Right lobe of liver (tissue), 6 donors: ENCODE measurements at places on chromosomes 4 and X. TPM values are rescaled to one million over a fixed set of nuclear protein-coding genes. Genes with fewer than 3 reads are reported as not detected.
A peak's percentile ranks its signal among the peaks of the same experiment; 100 is the strongest.

Gene LRAT
- total RNA-seq = 2.0 TPM

- no peak for DNase-seq
Observed at GRCh38 chrX:155871934-155872333, 9.2 kb upstream of the VAMP7 start.

GRCh38 chr4:114378305-114378903, 220.2 kb upstream of the UGT8 start:
- no peak for DNase-seq

DNA sequence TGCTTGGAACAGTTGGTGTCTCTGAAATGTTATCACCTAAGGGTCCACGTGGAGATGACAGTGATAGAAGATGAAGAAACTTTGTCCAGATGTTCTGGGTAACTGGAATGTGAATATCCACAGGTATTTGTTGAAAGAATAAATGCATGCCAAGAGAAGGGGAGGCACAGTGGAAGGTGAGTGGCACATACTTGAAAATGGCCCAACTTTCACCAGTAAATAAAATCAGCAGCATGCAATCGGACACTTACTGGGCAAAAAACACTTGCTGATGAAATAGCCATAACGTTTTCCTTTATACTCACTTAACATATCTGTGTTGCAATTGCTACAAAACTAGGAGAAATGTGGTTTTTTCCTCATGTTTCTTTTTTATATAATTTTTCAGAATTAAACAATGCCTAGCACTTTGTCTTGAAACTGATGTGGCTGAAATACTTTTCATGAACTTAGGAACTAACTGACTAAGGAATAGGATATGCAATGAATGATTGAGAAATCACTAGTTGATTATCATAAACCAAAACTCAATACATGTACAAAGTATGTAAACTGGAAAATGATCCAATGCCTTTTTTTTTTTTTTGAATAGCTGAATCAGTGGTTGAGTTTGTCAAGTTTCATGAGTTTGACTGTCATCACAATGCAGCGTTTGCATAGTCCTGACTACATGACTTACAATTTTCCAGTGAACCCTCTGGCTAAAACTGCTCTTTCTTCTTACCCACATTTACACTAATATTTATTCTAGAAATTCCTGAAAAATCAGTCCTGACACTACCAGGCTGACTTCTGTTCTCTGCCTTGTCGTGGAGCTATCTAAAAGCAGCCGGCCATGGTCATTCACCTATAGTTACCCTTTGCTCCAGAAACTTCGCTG, 127.4 kb downstream of the CPE start:
- DNase-seq = no peak

Gene SCFD2
- 11.6 TPM for total RNA-seq

- DNase-seq = peak; percentile 71
Observed at GRCh38 chrX:153625271-153626024, 21.6 kb upstream of the DUSP9 start.

Gene HTR2C
- total RNA-seq = not detected

DNA sequence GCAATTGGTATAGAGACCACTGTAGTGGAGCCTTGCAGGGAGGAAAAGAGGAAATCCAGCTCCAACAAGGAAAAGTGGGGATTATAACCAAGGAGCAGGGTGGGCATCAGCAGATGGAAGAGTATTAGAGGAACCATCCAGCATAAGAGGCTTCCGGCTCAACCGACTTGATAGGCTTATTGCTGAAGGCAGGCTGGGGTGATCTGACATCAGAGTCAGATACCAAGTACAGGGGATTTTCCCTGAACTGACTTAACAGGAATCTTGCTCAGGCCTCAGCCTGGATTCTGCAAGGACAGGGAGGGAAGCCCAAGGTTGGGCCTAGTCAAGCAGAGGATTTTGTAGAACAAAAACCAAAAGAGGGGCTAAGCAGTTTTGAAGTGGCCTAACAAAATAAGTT, 129.6 kb downstream of the DCLK2 start:
- no peak for DNase-seq

DNA sequence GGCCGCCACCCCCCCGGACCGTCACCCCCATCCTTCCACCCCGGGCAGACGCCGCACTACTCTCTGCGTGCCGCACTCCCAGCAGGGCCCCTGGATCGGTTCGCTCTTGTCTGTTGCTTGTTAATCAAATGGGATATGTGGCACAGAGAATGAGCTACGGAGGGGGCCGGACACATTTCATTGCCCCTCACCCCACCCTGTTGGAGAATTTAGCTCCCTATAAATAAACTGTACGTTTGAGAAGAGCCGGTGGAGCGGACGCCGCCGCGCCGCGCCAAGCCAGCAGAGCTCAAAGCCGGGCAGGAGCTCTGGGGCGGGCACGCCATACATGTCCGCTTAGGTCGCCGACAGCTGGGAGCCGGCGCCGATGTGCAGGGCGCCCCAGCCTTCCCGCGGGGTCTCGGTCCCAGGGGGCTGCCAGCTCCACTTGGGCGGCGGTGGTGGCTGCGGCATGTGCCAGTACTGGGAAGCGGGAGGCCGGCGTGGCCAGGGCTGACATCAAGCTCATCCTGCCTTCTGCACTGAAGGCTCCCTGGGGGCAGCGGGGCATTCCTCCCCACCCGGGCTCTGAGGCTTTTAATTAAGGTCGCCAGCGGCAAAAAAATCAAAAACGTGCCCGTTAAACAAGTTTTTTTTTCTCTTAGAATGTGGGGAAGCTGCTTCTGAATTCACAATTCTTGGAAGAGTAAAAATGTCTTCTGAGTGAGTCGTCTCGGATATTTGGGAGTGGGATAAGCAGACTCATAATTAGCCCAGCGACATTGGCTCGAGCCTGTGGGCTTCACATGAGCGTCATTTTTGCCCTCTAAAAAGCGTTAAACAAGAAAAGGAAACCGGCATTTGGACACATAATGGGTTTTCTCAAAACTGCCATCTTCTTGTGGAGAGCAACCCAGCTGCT, 1.1 kb upstream of the PCDH19 start:
- DNase-seq = peak; percentile 43

Gene CNKSR2
- 1.4 TPM for total RNA-seq

- no peak for DNase-seq
Observed at GRCh38 chr4:184255871-184256642, 38.4 kb upstream of the ENPP6 start.

Gene SPANXB1
- total RNA-seq = not detected

- peak; percentile 79 for DNase-seq
Observed at GRCh38 chr4:1172971-1173757, 781 bp upstream of the SPON2 start.

DNA sequence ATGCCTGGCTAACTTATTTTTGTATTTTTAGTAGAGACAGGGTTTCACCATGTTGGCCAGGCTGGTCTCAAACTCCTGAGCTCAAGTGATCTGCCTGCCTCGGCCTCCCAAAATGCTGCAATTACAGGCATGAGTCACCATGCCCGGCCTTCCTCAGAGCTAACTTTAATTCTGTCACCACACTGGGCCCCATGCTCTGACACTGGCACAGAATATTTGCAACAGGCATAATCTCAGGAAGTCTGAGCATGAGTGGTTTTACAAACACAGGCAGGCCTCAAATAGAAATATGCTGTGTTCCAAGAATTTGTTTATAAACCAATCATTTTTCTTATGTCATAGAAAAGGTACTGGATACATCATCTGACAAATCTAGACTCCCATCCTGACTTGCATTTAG, 32.7 kb upstream of the FAM9C start:
- no peak for DNase-seq

- DNase-seq = no peak
Observed at GRCh38 chr4:26126143-26126718, 194.6 kb upstream of the RBPJ start.

GRCh38 chr4:92303621-92304027, at the start of gene GRID2:
Gene GRID2, plus strand, starts transcription at chr4:92303966.
- no peak for DNase-seq

DNA sequence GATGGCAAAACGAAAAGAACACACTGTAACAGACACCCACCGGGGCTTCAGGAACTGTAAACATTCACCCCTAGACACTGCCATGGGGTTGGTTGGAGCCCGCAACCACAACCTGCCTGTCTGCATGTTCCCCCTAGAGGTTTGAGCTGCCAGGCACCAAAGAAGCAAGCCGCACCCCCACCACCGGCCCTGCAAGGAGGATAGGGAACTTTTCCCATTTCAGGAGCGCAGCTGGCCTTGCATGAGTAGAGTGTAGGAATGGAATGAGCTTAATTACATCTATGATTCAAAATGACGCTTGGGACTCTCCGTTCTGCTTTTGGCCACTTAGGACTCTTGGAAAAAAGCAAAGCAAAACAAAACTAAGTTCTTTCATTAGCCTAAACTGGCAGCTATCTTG, 243.6 kb upstream of the CTSO start:
- no peak for DNase-seq

GRCh38 chrX:150847088-150847487, 51.4 kb downstream of the CD99L2 start:
- no peak for DNase-seq

DNA sequence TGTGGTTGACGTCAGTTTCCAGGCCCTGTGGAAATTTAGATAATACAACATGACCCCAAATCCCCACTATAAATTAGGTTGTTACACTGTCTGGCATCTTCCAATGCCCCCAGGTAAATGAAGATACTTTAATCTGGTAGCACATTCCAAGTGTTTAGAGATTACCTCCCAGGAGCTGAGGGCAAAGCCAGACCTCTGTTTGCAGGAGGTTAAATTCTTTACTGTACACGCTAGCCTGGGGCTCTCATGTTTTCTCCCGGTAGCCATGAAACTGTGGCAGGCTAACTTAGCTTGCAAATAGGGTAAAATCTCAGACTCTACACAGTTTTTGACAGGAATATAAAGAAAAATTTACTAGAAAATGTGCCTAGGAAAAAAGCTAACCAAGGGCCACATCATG, 450.0 kb downstream of the PDGFC start:
- no peak for DNase-seq

DNA sequence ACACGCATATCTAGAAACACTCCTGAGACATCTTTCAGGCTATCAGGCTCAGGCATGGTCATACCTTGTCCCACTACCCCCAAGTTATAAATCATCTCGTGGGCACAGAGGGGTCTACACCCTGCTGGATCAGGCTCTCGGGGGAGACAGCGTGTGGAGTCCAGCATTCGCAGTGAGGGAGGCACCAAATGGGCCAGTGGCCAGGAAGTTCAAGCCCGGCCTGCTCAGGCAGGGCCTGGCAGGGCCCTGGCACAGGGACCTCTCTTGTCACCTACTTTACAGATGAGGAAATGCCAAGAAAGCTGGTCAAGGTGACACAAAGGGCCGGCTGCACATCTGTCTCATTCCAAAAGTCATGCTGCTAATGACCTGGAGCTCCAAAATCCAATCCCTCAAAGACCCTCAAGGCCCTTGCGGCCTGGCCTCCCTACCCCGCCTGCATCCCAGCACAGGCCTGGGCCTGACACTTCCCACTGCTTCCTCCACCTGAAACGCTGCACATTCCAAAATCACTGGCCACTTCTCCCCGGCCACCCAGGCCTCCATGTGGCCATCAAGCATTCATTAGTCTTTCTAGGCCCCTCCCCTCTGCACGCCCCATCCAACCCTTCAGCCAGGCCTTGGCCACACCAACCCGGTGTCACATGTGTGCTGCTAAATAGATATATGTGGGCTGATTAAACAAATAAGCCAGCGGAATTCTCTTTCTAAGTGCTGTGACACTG, 35.6 kb downstream of the ACOX3 start:
- no peak for DNase-seq

GRCh38 chr4:111812114-111812513, 333.1 kb upstream of the FAM241A start:
- DNase-seq = no peak

DNA sequence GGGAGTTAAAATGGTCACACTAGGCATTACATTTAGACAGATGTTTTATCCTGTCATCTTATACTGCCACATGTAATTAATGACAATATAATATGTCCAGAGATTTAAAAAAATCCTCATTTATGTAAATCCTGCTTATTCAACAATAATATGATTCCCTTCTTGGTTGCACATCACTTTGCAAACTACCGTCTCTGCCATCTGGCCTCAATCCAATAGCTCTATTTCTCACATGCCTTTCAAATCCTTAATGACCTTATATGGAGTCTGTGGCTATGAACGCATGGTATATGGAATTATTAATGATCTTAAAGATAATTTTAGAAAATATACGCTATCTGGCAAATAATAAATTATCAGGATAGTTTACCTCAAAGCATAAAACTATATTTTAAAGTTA, 144.5 kb downstream of the NPNT start:
- DNase-seq = no peak
